ENCODE measurements at places on chromosomes 11 and 22.

DNA sequence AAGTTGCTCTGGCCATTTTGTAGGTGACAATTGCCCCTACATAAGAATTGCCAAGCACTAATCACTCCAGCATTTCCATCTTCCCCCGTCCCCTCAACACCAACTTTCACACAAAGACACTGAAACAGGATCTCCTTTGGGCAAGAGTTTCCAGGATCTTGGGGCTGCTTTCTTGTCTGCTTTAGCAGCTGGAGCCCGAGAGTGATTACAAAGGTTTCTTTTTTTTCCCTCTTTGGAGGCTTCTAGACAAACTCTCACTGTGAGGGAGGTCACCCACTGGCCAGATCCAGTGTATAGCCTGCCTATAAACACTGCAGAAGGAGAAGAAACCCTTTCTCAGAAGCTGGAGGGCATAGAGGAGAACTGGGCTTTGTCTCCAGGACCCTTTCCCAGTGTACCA, 92.5 kb downstream of the APIP start:
- no peak overlapping the region for H3K4me3 ChIP-seq
- no peak overlapping the region for H3K27ac ChIP-seq
- H3K4me1 ChIP-seq: no peaks in the 10 kb centered on the region
- no peaks in the 10 kb centered on the region for H3K27me3 ChIP-seq
- H3K36me3 ChIP-seq: no peaks in the 10 kb centered on the region

DNA sequence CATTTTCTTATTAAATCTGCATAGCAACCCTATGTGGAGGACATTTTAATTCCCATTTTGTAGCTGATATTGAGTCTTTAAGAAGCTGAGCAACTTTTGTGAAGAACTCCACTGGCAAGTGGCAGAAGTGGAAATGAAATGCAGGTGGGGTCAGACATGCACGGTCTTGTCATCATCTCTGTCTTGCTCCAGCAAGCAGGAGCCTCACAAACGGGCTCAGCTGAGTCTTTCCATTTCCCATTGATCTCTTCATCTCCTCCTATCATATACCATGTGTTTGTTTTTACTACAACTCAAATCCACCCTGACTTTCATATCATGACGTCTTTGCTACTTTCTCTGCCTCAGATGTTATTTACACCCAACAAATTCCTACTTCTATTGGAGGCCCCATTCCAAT, 97.9 kb upstream of the TENM4 start:
- DNase-seq: no peak
- no peak overlapping the region for H3K4me3 ChIP-seq
- H3K36me3 ChIP-seq: no peaks in the 10 kb centered on the region

DNA sequence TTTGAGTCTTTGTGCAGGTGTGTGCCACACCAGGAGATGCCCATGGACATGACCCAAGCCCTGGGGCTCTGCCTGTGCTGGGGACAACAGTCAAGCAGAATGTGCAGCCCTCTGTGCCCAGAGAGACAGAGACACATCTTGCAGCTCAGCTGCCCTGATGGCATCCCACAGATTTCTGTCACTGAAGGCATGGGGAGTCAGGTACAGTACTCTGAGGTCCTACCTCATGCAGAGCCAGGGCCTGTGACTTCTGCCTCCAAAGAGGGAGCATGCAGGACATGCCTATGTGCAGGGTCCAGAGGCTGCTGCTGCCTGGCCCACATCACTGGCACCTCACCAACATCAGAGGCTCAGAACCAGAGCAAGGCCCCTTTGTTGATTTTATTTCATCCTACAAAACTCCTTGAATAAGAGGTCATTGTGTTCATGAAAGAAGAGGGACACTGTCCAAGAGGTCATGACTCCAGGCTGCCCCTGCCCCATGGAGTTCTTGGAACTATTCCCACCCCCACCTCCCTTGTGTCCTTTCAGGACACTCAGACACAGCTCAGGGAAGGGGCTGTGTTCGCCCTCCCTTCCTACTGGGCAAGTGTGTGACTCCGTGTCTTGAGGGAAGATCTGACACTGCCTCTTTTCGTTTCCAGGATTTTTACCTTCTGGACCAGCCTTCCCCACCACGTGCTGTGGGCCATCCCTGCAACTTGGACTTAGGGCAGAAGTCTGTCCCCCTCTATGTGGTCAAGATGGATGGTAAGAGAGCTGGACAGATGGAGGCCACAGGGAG, 62.3 kb downstream of the BTG4 start:
- H3K4me1 ChIP-seq: peaks cover 15% of the 10 kb centered on the region
- H3K27ac ChIP-seq: no peak overlapping the region
- H3K36me3 ChIP-seq: no peaks in the 10 kb centered on the region
- H3K4me3 ChIP-seq: no peak overlapping the region

- peaks cover 16% of the 10 kb centered on the region for H3K4me1 ChIP-seq
- H3K27me3 ChIP-seq: no peaks in the 10 kb centered on the region
- H3K27ac ChIP-seq: no peak overlapping the region
- H3K36me3 ChIP-seq: no peaks in the 10 kb centered on the region
- no peak overlapping the region for H3K4me3 ChIP-seq
Observed at GRCh38 chr22:44407171-44407986, 90.7 kb downstream of the RTL6 start.

- peaks cover 77% of the 10 kb centered on the region for H3K4me1 ChIP-seq
- H3K4me3 ChIP-seq: peak overlapping the region; percentile 63
- no peaks in the 10 kb centered on the region for H3K27me3 ChIP-seq
- peaks cover 6% of the 10 kb centered on the region for H3K36me3 ChIP-seq
Observed at GRCh38 chr11:72720047-72720446, 32.2 kb downstream of the ARAP1 start.

- no peaks in the 10 kb centered on the region for H3K27me3 ChIP-seq
- no peak for DNase-seq
- no peak overlapping the region for H3K4me3 ChIP-seq
- no peaks in the 10 kb centered on the region for H3K4me1 ChIP-seq
- no peaks in the 10 kb centered on the region for H3K36me3 ChIP-seq
Observed at GRCh38 chr11:74826901-74827300, 78.3 kb downstream of the RNF169 start.
